ENCODE measurements at places on chromosomes 13 and 19.

DNA sequence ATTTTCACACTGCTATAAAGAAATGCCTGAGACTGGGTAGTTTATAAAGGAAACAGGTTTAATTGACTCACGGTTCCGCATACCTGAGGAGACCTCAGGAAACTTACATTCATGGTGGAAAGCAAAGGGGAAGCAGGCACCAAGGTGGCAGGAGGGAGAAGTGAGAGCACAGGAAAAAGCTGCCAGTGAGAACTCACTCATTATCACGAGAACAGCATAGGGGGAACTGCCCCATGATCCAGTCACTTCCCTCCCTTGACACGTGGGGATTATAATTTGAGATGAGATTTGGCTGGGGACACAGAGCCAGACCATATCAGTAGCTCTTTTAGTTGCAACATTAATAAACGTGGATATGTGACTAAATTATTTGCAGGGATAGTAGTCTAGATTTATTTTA lies 4.3 kb upstream of the KCTD4 start:
- no peak for DNase-seq

DNA sequence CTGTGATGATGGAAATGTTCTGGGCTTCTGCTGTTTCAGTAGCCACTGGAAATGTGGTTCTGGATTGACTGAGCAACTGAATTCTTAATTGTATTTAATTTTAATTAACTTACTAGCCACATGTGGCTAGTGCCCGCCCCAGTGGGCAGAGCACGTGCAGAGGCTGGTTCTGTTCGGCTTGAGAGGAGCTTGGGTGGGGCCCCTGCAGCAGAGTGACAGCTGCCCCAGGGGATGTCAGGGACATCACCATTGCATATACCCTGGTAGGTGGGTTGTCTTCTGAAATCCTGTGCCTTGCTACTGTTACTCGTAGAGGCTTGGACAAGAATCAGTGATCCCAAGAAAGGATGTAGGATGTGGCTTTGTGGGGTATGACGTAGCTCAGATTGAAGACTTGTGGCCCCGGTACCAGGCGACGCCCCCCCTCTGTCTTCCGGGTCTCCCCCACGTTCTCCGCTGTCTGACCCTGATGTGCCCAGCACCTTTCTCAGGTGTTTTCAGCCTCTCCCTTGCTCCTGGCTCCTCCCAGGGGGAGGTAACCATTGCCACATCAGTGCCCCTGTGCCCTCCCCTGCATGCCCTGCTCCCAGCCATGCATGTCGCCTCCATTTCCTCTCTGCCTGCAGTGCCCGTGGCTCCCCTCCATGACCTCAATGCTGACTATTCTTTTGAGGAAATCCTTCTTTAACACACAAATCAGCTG lies 102.6 kb upstream of the RNF113B start:
- no peak for DNase-seq

- no peak for DNase-seq
Observed at GRCh38 chr19:5524081-5524480, 43.7 kb downstream of the TINCR start.

DNA sequence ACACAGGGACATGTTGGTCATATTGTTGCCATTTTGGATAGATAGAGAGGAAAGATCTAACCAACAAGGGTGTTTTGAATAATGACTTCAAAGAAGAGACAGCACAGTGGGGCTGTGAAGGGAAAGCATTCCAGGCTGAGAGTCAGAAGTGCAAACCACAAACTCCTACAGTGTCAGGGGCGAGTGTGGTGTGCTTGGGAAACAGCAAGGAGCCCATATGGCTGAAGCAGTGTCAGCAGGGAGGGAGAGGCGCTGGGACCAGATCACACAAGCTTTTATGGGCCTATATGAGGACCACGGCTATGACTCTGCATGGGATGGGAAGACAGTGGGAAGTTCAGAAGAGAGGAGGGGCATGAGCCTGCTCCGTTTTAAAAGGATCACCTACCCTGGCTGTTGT lies 166.4 kb downstream of the MYO16 start:
- DNase-seq: no peak

- DNase-seq: no peak
Observed at GRCh38 chr13:103762523-103762922, 696.3 kb upstream of the SLC10A2 start.

GRCh38 chr13:64527561-64527960 lies 2702.6 kb downstream of the PCDH9 start:
- DNase-seq: no peak

DNA sequence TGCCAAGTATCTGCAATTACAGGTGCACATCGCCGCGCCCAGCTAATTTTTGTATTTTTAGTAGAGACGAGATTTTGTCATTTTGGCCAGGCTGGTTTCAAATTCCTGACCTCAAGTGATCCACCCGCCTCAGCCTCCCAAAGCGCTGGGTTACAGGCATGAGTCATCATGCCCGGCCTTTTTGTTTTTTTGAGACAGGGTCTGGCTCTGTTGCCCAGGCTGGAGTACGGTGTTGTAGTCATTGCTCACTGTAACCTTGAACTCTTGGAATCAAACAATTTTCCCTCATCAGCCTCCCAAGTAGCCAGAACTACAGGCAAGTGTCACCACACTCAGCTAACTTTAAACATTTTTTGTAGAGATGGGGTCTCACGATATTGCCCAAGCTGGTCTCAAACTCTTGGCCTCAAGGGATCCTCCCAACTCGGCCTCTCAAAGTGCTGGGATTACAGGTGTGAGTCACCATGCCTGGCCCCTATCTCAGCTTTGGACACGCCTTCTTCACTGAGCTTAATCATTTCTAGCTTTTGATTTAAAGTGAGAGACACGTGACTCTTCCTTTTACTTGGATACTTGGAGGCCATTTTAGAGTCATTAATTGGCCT lies 4.0 kb upstream of the IRGC start:
- DNase-seq: no peak

DNA sequence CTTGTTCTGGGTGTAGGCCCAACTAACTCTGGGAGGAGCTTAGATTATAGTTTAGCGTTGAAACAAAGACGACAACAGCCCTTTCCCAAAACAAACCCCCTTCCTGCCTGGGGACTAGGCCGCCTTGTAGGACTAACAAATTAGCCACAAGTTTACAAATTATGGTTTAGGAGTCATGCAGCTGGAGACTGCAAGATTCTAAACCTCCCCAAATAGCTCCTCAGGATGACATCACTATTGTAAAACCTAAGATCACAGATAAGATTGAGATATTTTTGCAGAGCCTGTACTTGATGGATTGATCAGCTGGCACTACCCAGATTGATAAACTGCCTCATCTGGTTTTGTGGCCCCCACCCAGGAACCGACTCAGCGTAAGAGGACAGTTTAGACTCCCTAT lies 2.3 kb upstream of the SLC25A15 start:
- no peak for DNase-seq

Measured in CD14-positive monocyte (primary cell).